ENCODE measurements at places on chromosomes 16 and 17. TPM values are rescaled to one million over a fixed set of nuclear protein-coding genes. Genes with fewer than 3 reads are reported as not detected.

The HS3ST4 gene
- 0.19 TPM for polyA plus RNA-seq

The SAMD14 gene
- polyA plus RNA-seq = 3.7 TPM

The CLEC19A gene
- polyA plus RNA-seq = not detected

The KRT222 gene
- polyA plus RNA-seq = 0.65 TPM

The CACNA1G gene
- 0.15 TPM for polyA plus RNA-seq
